Coronary artery (tissue), 2 donors: ENCODE measurements at places on chromosomes 5 and 9.
A peak's percentile ranks its signal among the peaks of the same experiment; 100 is the strongest.

- no peak for DNase-seq
These were observed 166.8 kb downstream of the PSAT1 start for GRCh38 chr9:78463750-78464149.

GRCh38 chr5:178545941-178546674 lies 44.1 kb downstream of the COL23A1 start:
- DNase-seq: no peak

GRCh38 chr5:43209833-43210232 lies 17.8 kb downstream of the NIM1K start:
- DNase-seq: no peak

DNA sequence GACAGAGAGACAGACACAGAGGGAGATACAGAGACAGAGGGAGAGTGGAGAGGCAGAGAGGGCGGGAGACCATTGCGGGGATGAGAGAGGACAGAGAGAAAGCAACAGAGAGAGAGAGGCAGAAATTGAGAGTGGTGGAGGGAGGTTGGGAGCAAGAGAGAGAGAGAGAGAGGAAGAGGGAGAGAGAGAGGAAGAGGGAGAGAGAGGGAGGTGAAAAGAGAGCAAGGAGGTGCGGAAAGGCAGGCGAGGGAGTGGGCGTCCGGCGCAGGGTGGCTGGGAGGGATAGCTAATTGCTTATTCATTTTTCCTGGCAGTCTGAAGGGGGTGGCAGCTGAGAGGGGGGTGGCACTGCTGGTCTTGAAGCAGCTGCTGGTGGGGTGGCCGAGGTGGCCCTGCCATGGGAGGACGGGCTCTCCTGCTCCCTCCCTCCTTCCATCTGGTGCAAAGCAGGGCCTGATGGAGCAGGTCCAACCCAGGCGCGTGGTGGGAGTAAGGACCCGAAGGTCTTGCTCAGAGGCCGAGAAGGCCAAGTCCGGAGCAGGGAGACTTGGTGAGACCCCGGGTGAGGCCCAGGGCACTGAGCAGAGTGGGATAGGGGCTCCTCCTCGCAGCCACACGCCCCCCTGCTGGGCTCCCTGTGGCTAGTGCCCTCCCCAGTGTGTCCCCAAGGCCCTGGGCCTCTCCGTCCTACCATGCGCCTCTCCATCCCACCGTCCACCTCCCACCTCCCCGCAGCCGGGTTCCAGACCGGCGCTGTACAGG lies 25.3 kb upstream of the RNU6ATAC start:
- no peak for DNase-seq

- no peak for DNase-seq
These were observed 268.2 kb downstream of the TMEM167A start for GRCh38 chr5:82808960-82809359.

DNA sequence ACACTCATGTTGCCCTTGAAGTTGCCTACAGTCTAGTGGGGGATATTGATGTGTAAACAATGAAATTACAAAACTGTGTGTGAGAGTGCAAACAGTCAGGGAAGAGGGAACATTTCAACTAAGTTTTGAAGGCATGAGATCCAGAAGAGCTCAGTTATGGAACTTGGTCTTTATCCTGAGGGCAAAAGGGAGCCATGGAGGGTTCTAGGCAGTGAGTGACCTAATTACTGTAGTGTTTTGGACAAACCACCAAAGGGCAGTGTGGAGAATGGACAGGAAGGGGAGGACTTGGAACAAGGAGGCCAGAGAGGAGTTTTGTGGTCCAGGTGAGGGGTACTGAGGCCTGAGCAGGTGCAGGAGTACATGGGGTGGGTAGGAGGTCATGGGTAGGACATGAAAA lies 143.7 kb upstream of the SMIM23 start:
- no peak for DNase-seq

DNA sequence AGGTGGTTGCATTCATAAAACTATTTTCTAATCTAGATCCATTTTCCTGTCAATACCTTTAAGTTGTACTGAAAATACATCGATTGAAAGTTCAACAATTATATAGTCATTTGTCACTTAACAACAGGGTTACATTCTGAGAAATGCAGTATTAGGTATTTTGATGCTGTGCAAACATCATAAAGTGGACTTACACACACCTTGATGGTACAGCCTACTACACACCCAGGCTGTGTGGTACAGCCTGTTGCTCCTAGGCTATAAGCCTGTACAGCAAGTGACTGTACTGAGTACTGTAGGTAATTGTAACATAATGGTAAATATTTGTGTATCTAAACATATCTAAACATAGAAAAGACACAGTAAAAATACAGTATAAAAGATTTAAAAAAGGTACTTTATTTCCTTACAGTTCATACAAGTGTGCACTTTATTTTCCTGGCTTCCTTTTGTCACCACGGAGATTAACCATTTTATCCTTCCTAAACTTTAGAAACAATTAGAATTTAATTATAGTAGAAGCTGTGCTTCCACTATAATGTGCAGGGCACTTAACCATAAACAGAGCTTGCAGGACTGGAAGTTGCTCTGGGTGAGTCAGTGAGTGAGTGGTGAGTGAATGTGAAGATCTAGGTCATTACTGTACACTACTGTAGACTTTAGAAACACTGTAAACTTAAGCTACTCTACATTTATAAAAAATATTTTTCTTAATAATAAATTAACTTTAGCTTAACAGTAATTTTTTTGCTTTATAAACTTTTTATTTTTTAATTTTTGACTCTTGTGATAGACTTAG lies 42.9 kb upstream of the MEF2C start:
- DNase-seq: no peak

GRCh38 chr9:11828201-11828600 lies 865.0 kb upstream of the TYRP1 start:
- no peak for DNase-seq

DNA sequence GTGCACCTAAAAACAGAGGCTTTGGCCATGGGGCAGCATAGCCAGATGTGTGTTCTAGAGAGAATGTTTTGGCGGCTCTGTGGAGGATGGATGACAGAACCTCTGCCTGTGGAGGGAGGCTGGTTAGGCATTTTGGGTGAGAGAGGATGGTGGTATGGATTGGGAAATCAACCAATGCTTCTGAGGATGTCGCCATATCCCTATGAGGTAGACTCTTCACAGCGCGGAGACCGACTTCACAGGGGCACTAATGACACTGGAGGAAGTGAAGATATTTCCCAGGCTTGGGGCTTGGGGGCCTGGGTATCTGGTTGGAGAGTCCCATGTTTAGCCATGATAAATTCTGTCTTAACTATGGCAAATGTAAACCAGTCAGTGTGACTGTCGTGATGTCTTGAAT lies 140.6 kb upstream of the KLF4 start:
- DNase-seq: no peak

- DNase-seq: no peak
These were observed 155.3 kb downstream of the SNX18 start for GRCh38 chr5:54672871-54673270.

DNA sequence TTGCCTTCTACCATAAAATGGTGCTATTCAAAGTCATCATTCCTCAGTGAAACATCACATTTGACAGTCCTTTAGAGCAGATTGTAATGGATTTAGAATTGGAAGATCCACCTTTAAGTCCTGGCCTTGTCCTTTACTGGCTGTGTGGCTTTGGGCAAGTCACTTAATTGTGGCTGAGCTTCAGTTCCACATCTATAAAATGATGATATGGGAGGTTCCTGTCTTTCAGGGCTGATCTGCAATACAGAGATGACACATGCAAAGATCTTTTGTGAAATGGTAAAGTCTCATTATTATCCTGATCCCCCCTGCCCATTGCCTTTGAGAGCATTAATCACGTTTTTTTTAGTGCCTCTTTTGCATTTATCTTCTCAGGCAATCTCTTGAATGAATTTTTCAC lies 58.2 kb downstream of the ZFAND5 start:
- DNase-seq: no peak

DNA sequence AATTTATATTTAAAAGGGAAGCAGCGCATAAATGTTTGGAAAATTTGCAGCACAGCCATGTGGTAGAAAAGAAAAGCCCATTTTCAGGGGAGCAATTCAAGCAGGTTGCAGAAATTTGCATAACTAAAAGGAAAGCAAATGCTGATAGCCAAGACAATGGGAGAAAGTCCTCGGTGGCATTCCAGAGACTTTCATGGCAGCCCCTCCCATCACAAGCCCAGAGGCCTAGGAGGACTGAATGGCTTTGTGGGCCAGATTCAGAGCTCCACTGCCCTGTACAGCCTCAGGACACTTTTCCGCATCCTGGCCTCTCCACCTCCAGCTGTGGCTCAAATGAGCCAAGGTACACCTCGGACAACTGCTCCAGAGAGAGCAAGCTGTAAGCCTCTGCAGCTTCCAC lies 462.9 kb downstream of the CDK5RAP2 start:
- no peak for DNase-seq

DNA sequence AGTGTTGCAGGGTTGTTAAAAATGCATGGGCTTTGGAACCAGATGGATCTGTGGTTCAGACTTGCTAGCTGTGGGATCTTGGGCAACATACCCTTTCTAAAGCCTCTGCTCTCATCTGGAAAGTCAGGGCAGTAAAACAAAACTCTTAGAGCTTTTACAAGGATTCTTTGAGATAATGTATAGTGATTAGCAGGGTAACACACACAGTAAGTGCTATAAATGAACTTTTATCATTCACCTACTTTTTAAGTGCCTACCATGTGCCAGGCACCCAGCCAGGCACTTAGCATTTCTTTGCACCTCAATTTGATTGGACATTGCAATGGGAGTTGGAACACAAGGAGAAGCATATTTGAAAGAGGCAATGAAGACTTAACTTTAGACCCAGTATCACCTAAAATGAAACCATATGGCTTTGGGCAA lies 208.6 kb upstream of the PAPPA start:
- no peak for DNase-seq

DNA sequence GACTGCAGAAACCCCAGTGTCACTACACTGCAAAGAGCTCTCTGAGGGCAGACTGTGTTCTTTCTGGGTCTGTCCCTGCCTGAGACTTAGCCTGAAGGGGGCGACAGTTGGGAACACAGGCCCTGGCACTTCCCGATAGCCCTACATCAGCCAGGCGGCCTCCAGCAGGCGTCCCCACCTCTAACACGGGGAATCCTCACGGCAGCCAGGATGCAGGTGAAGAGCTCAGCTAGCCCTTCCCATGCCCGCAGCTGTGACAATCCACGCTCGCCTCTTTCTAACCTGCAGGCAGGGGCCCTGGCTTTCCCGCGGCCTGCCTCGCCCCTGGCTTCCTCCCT lies 5.9 kb downstream of the MED22 start:
- DNase-seq: no peak

GRCh38 chr5:181109489-181110013 lies 21.4 kb downstream of the OR2V1 start:
- no peak for DNase-seq

DNA sequence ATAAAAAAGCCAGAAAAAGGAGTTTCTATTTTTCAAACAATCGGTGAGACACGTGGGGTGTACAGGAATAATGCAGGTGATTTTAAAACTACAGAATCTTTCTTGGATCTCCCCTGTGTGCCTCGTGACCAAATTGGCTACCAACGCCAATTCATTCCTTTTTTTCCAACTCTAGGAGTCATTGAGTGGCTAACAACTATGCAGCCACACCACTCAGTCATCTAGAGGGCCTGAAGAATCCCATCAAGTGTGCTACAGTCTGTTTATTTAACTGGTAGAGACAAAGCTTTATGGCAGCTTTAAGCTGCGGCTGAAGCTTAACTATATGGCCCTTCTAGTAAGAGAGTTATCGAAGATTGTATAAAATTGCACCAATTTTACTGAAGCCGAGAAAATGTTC lies 113.1 kb upstream of the NIPBL start:
- no peak for DNase-seq

- no peak for DNase-seq
These were observed 350 bp upstream of the SLC25A46 start for GRCh38 chr5:110738503-110738811.

DNA sequence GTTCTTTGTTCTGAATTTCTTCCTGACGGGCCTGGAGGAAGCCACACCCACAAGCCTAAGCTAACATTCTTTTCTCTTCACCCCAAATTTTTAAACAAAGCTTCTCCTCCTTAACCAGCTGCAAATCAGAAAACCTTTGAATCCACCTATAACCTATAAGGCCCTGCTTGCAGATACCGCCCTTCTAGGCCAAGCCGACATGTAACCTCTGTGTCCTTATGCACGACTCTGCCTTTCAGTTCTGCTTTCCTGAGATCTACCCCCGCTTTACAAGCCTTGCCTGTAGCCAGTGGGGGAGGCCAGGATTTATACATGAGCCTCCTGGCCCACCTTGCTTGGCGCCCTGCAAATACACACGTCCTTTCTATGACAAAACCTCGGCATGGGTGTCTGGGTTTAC lies 19.3 kb downstream of the BRD9 start:
- DNase-seq: no peak

- DNase-seq: no peak
These were observed 23.7 kb upstream of the OTULINL start for GRCh38 chr5:14557791-14558415.

DNA sequence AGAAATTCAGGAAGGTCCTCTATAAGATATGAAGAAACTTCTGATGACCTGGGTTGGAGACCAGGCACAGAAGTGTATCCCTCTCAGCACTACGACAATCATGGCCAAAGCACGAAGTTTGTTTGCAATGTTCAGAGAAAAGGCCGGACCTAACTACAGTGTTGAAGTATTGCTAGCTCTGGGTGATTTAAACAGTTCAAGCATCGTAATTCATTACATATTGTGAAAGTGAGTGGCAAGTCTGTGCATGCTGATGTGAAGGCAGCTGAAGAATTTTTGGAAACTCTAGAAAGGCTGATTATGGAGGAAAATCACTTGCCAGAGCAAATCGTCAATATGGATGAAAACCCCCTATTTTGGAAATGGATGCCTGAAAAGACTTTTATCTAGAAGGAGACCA lies 67.2 kb upstream of the PANK3 start:
- DNase-seq: no peak

- no peak for DNase-seq
These were observed 42.3 kb upstream of the MATR3 start for GRCh38 chr5:139251281-139251687.

GRCh38 chr5:3373391-3373790 lies 222.2 kb upstream of the IRX1 start:
- peak; percentile 21 for DNase-seq

DNA sequence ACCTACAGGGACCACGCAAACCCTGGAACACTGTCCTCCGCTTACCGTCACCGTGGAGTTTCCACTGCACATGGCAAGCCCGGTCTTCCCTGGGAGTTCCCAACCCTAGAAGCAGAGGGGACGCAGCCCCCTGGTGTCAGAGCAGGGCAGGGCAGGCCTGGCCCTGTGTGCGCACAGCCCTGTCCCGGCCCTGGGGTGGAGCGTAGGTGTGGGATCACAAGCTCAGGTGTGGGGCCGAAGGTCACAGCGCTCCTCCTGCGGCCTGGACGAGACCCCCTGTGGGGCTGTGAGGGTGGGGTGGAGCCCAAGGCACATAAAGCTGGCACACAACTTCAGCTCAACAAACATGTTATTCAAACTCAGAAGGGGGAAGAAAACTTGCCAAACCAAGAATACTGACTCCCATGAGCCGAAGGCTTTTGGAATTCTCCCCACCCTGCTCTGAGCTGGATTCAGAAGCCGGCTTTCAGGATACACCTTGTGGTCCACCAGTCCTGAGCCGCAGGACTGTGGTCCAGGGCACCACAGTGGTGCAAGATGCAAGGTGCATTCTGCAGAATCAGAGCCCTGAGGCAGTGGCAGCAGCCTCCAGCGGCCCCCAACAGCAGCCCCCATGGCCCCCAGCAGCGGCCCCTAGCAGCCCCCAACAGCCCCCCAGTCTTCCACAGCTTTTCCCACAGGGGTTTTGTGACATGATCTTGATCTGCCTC lies 11.8 kb upstream of the EXOC3 start:
- peak; percentile 71 for DNase-seq

- DNase-seq: no peak
These were observed 1.3 kb upstream of the ST8SIA4 start for GRCh38 chr5:100904259-100904861.

- DNase-seq: no peak
These were observed 534.7 kb downstream of the CDH10 start for GRCh38 chr5:24110004-24110615.

GRCh38 chr5:73938938-73939320 lies 312.9 kb downstream of the ARHGEF28 start:
- DNase-seq: no peak
